NCI-H1417 treated with DMSO at 0.1 percent for 48 hours (cell line): ENCODE measurements at places on chromosomes 1 and 21.

DNA sequence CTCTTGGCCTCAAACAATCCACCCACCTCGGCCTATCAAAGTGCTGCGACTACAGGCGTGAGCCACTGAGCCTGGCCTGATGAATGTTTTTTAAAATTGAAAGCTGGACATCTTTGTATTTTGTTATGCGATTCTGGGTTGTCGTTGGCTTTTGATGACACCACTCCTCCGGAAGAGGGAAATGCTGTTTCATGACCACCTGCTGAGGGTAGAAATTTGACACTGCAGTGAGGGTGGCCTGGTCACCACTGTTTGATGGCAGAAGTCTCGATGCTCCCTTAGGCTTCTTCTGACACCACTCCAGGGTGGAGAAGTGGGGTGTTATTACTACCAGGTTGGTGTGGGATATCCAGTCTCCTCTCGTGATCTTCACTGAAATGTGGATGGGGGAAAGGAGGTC is 357.2 kb downstream of the RGS7 start:
- DNase-seq, result no peak

DNA sequence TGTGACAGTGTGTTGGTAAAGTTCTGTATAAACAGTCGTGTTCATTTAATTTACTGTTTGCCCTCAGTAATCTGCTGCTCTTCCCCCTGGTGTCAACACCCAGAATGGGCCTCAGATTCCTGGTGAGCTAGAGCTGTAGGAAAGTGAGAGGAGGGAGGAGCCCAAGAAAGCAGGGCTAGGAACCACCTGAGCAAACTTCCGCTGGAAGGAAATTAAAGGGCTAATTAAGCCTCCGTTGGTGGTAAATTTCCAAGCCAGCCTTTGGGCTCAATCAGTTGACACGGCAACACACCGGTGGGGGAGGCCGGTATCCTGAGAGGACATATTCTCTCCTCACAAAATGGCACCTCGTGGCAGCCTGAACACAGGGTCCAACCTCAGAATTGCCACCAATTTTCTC is 32.9 kb downstream of the RAB3B start:
- DNase-seq, result peak; percentile 74

DNA sequence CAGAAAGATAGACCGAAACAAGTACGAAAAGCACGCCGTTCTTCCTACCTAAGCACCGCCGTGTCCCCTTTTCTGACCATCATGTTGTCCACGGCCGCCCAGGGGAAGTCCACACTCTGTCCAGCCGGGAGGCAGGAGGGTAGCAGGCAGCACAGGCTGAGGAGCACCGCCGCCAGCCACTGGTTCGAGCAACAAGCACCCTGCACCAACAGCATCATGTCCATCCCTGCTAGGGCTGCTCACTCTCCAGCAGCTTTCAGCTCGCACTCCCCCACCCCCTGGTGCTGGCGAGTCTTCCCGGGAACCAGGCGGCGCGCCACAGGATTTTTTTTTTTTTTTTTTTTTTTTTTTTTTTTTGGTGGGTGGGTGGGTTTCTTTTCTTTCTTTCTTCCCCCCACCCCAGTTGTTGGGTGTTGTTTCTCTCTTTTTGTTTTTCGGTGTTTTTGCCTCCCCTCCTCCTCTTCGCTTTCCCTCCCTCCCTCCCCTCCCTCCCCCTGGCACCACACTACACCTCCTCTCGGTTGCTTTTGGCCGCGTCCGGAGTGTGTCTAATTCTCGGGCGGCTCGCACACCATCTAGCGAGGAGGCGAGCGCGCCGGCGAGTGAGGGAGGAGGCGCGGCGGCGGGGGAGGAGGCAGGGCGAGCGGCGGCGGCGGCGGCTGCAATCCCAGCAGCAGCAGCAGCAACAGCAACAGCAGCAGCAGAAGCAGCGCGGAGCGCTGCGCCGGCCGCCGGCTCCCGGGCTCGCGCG is at the start of gene NEGR1:
NEGR1 (minus strand) TSS at position 269 of the 751 bp plus-strand sequence.
- peak; percentile 52 for DNase-seq

DNA sequence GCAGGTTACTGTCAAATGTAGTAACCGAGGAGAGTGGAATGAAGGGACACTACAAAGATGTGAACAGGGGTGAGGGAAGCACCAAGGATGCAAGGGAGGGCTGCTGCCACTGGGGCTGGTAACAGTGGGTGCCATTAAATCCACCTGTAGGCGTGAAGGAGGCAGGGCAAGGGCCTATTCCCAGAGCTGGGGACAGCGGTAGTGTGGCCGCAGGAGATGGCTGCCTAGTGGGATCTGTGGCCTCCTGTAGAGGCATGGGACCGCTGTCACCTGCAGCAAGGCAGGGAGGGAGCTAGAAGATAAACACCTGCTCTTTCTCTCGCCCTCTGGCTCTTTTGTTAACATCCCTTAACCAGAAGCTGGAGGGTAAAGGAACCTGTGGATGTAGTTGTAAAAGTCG is 80.5 kb upstream of the CNIH3 start:
- DNase-seq, result no peak

DNA sequence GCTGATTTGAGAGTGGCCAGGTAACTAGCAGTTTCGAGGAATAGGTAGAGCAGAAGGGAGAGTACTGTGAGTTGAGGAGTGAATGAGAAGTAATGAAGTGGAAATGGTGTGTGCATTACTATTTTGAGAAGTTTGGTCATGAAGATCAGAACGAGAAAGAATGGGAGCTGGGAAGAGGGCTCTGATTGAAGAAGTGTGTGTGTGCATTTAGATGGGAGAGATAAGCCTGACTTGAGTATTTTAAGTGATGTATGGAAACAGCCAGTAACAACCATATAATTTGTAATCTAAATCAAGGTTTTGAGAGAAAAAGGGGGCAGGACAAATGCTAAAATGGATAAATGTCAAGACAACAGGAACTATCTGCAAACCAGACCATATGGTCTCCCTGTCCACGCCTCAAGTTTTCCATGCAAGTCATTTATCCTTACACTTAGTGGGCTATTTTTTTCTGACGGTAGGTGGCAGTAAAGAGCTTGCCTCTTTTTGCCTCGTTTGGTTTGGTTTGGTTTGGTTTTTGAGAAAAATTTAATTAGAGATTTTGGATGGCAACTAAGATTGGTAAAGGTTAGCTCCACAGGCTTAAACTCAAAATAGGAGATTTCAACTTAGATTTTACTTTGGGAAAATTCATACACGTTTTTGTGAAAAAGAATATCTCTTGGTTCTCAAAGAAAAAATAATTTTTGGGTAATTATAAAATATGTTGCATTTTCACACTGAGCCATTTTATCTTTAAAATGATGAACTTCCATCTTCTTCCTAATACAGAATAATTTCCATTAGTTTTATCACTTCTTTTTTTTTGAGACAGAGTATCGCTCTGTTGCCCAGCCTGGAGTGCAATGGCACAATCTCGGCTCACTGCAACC is 9.5 kb upstream of the B3GALNT2 start:
- DNase-seq, result no peak

DNA sequence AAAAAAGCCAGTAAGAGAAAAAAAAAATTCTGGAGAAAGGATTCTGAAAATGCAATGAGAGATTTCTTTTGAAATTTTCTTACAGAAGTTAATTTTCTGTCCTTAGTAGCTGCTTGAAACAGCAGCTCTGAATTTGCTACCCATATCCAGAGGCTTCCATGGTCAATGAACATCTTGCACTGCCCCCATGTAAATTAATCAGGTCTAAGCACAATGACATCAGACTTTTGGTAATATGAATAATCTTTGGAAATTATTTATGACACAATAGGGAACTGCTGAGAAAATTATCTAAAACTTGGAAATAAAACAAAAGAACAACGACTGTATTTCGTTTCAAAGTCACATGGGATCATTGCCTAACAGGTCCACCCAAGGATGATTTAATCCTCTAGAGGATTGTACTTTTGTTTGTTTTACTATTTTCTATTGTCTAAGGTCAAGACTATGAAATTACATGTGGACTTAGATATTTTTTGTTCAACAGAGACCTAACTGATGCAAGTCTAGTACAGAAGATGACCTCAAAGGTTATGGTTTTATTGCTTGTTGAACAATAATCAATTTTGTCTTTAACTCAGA is 312.1 kb downstream of the BACH1 start:
- DNase-seq, result no peak

DNA sequence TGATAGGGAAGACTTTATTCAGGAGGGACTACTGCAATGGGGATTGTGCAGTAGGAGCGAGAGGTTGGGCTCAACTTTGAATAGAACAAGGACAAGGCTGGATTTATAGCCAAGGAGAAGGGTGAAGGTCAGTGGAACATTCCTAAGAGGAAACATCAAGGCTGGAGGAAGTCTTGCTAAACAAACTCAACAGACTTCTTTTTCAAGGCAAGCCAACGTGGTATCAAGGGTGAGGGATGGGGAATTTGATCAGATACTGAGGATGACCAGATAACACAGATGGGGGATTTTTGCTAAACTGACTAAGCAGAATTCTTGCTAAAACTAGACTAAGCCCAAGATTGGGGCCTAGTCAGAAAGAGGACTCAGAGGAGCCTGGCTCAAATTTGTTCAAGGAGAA is 107.3 kb downstream of the DUSP10 start:
- DNase-seq, result no peak

DNA sequence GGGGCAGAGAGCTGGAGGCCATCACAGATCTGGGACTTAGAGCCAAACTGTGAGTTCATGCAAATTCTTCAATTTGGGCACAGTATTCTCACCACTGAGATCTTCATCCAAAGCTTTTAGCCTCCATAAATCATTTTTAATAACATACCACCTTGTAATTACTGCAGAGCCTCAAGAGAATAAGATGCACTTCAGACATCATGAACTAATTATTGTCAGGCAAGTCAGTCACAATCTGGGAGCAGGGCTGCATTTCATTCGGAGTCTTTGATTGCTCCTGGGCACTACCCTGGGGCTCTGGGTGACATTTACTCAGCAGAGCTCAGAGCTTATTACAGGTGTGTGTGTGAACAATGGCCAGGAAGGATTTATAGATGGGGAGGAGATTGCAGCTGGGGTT is 623.7 kb downstream of the PTPRU start:
- DNase-seq, result peak; percentile 84

DNA sequence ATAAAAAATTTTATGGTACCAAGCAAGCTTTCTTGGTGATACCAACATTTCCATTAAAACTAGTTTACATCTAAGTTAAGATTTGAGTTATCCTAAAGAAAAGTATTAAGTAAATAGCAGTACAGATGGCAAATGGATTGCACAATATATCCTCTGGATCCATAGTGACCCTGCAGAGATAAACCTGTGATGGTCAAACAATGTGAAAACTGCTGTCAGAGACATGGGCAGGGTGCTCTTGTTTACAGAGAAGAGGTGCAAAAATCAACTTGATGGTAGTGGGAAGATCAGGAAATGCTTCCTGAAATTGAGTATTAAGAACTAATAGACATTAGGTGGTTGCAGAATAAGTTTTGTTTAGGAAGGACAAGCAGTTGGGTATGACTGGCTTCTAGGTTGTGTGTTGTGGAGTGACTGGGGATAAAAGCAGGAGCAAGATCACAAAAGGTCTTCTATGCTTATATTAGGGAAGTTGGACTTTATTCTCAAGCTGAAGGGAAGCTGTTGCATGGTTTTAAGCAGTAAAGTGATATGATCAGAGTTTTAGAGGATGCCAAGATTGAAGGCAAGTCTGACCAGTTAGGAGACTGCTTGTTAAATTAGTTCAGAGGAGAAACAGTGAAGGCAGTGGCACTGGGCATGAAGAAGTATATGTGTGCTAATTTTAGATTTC is 9.9 kb downstream of the TTC3 start:
- no peak for DNase-seq

DNA sequence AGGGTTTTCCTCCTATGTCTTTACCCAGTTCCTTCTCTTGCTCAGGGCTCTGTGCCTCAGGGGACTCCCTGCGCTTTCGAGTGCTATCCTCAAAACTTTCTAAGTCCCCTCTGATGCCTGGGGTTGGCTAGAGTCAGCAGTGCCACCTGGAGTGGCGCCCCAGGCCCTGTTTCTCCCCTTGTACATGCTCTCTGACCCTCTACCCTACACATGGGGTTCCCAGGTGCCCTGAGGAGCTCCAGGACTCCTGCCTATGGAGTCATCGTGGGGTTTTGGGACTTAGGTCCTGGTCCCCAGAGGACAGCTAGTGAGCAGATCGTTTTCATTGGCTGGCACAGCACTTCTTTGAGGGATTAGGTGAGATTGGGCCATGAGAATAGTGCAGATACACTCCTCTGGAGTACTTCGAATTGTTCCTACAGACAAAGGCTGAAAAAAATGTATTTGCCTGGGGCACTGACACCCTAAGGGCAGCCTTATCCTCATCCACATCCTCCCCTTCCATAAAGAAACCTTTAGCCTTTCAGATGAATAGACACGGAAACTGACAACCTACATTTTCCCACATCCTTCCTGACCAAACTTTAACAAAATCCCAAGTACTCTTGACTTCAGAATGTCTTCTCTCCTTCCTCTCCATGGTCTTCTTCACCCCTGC is 41.5 kb downstream of the LGR6 start:
- no peak for DNase-seq

DNA sequence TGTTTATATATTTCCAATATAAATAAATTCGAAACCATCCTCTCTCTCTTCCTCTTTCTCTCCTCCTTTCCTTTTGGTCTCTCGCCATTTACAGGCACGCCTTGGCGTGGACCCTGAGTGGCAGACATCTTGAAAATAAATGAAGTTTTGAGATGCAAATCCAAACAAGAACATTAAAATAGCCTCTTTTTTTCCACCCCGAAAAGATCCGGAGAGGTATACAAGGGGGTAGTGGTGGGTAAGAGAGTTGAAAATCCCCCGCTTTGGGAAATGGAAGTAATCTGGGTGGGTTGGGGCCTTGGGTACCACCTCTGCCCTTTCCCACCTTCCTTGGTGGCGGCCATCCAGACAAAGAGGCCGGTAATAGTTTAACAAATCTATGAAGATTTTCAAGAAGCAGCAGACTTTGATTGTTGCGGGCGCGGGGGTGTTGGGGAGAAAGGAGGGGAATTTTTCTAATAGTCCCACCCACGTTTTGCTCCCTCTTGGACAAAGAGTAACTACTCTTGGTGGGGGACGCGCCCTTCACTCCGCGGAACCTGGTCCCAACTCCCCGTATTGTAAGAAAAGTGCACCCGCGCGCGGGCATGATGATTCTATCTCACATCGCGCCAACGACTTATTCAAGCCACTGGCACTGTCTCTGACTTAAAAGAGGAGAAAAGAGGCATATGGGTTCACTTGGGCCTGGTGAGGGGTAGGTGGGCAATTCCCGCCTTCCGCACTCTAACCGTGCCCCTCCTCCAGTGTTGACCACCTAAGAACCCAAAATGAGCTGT is 4.0 kb upstream of the FOXD3 start:
- no peak for DNase-seq

DNA sequence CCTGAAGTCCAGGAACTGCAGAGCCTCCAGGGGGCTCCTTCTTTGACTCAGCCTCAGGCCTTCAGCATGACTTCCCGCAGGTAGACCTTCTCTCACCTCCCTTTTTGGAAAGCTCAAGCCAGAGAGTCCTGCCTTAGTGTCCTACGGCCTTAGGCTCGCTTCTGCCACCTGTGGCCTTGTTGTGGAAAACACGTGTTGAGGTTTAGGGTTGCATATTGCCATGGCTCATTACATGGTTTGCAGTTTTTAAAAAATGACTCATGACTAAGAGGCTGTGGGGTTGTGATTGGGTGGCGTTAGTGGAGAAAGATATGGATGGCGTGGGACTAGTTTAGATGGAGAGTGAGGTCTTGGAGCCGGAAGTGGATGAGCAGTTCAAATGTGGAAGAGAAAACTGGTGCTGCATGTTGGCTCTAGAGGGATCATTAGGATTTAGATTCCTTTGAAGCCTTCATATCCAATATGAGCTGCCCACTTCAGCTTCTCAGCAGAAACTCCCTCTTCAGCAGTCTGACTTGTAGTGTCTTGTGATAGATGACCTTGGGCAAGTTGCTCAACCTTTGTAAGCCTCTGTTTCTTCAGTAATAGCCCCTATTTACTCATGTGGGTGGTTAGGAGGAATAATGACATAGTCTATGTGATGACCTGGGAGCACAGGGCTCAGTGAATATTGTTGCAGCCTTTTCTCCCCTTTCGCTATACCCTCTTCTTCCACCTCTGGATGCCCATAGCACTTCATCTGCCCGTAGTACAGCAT is 6.5 kb upstream of the FGGY start:
- no peak for DNase-seq
